Central memory CD4-positive, alpha-beta T cell (primary cell): ENCODE measurements at places on chromosomes 5 and 9.

- no peak for DNase-seq
Observed at GRCh38 chr5:120062515-120062917, 401.6 kb upstream of the PRR16 start.

GRCh38 chr5:98891591-98891990 is 37.2 kb downstream of the CHD1 start:
- no peak for DNase-seq

DNA sequence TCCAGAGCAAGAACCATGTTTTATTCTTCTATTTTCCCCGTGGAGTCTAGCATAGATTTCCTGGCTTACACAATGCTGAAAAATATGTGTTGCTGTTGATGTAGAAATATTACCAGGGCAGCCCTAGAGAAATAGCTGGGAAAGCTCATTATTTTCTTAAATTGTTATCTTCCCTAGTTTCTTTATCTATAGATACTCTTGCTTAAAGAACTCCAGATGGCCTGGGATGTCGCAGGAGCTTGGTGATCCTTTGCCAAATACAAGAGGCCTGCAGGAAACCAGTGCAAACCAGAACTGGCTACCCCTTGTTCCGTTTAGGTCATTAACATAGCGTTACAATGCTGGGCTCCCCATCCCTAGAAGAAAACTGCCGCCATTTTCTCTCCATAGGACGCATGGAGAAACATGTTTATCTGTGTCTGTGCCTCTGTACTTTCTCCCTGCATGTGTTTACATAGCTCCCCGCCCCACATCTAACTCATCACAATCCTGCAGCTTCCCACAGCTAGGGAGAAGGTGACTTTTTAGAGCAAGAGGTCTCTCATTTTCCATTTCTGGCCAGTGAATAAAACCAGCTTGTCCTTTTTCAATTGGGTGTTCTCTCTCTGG is 6.4 kb downstream of the PRLR start:
- no peak for DNase-seq

GRCh38 chr5:149930043-149930748 is 14.4 kb downstream of the PDE6A start:
- DNase-seq, result no peak

DNA sequence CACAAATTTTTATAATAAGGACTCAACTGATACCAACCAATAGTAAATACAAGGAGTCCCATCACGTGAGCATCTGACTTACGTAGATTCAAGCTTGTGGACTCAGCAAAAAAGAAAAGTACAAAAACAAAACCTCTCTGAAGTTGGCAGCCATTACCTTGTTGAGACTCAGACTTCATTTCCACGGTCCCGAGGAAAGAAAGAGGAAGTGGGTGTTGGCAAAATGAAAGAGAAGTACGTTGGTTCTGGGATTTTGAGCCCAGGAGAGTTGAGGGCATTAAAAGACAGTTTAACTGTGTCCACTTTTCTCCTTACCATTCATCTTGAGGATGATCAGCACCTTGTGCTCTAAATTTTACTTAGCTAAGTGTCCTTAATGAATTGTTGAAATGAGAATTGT is 26.7 kb downstream of the NCBP1 start:
- no peak for DNase-seq

GRCh38 chr9:89466451-89467277 is 31.2 kb downstream of the SEMA4D start:
- no peak for DNase-seq

DNA sequence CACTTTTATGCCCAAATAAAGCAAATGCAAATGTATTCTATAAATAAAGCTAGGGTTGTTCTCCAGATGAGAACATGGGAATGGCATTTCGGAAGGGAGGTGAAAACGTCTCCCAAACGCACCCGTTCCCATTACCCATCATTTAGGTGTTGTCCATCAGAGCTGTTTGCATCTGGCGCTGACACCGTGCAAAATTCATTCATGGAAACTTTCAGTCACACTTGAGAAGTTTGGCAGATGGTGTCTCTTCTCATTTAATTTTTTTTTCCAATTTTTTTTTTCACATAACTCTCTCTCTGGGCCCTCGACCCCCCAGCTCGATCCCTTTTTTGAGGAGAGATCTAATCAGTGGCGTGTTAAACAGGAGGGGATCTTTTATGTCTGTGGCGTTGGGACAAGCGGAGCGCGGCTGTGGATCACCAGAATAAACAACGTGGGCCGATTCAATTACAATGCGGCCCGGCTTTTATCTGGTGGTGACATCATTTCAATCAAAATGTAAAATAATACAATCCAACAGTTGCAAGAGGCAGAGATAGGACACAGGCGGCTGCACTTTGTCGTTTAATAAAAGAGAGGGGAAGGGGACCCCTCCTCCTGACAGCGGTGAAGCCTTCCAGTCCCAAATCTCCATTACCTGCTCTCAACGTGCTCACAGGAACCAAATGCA is 246.1 kb upstream of the IRX4 start:
- no peak for DNase-seq

DNA sequence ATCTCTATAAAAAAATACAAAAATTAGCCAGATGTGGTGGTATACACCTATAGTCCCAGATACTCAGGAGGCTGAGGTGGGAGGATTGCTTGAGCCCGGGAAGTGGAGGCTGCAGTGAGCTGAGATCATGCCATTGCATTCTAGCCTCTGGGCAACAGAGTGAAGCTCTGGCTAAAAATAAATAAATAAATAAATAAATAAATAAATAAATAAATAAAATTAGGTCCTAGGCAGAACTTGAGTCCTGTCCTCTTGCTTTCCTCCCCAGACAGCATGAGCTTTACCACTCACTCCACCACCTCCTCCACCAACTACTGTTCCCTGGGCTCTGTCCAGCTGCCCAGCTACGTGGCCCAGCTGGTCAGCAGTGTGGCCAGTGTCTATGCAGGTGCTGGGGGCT is 31.6 kb upstream of the SPZ1 start:
- DNase-seq, result no peak

GRCh38 chr9:20593537-20593936 is 28.8 kb downstream of the MLLT3 start:
- DNase-seq, result no peak

- DNase-seq, result no peak
Observed at GRCh38 chr9:116156621-116157314, 3.2 kb downstream of the PAPPA start.

DNA sequence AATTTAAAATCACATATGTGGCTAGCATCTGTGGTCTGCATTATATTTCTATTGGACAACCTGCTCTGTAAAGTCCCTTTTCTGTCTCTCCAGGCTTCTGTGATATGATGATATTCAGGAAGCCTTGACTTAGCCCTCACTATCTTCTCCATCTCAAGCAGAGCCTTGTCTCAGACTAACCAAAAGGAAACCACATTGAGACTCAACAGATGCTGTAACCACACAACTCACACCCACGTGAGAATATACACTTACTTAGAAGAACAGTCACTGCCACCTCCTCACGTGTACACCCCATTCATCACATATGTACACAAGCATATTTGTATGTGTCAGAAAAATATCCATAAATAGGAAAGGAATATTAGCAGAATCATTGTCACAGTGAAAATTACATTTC is 33.6 kb downstream of the HTR4 start:
- peak; percentile 65 for DNase-seq

GRCh38 chr5:18113721-18114120 is 479.5 kb downstream of the TAF11L14 start:
- DNase-seq, result no peak

GRCh38 chr9:98743329-98743728 is 34.6 kb upstream of the GABBR2 start:
- no peak for DNase-seq

DNA sequence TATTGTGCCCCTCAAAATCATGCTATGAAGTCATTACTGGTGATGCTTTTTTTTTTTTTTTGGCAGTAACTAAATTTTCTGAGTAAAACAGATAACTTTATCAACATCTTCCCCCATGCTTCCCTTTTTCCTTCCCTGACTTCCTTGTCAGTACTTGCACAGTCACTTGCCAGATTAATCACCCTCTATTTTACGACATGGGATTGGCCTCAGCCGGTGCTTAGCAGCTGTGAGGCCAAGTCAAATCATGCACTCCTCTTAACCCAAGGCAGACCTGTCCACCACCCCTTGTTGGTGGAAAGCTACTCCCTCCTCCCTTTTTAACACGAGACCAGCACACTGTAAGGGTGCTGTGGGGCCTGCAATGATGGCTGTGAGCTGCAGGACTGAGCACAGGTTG is 118.0 kb upstream of the OTULINL start:
- DNase-seq, result no peak

GRCh38 chr9:133027134-133027533 is 3.7 kb upstream of the GTF3C5 start:
- no peak for DNase-seq

DNA sequence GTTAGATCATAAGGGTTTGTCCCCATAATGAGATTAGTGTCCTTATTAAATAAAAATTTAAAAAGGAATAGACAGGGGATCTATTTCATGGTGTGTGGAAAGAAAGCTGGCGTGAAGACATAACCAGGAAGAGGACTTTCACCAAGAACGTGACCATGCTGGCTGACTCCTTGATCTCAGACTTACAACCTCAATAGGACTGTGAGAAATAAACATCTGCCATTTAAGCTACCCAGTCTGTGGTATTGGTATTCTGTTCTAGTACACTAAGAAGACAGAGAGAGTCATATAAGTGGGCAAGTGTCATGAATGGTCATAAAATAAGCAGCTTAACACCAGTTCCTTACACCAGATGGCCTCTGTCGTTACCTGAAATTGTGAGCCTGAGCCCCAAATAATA is 259.4 kb upstream of the CCNG1 start:
- no peak for DNase-seq

DNA sequence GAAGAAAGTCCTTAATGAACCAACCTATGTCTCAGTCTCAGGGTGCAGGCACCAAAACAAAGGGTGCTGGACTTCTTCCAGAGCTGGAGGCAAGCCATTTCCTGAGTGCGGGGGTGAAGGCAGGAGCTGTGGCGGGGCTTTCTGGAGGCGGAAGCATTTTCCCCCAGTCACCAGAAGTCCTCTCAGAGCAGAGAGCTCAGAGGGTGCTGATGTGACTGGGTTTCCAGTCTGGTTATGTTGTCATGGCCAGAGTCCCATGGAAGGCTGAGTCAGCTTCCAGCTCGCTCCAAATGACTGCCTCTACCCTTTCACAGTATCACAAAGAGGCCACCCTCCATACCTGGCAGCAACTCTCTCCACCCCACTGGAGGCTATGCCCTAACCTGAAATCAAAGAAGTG is 86.0 kb downstream of the TRPC7 start:
- DNase-seq, result no peak

DNA sequence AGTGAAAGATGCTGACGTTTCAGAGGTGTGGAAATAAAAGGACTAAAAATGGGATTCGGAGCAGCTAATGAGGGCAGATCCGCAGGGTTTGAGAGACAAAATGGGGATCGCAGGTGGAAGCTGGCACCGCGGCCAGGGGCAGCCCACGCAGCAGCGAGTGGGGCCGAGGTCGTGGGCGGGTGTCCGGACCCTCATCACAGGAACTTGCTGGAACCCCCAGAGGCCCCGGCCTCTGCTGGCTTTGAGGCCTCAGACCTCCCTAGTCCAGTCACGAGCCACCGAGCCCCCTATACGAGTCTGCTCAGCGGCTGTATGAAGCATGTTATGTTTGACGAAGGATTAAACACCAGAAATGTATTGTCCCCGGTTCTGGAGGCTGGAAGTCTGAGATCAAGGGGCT is 45.8 kb upstream of the FCN1 start:
- no peak for DNase-seq

GRCh38 chr5:59956130-59956783 is 62.7 kb upstream of the PDE4D start:
- DNase-seq, result no peak

- DNase-seq, result no peak
Observed at GRCh38 chr5:6567835-6568234, 65.0 kb downstream of the NSUN2 start.

DNA sequence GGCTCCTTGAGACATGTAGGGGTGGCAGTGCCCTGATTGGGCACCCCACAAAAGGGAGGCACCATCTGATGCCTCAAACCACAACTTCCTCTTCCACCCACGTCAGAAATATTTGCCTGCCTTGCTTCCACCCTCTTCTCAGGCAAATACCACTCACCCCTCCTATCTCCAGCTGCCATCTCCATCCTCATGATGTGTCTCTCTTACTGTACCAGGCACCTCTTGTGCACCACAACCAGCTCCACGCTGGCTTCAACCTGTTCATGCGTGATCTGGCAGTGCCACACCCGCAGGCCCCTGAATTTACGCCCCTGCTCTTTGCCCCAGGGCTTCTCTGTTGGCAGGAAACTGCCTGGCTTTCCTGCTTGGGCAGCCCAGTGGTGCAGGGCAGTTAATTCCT is 87.8 kb upstream of the HSPA9 start:
- peak; percentile 67 for DNase-seq

DNA sequence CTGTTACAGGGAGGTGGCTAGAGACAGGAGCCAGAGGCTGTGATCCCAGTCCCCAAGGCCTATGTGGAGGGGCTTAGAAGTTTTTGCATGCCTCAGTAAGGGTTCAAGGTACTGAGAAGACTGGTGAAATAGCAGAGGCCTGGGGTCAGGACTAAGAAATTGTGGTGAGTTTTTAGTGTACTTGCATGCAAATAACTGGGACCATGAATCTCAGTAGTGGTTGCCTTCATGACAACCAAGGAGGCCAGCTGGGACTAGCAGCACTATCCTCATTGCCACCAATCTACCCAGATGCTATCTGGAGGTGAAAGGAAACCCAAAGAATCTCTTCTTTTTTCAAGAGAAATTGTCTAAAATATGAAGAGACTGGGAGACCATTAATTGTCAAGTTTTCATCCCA is 395.1 kb downstream of the CETN3 start:
- DNase-seq, result no peak

DNA sequence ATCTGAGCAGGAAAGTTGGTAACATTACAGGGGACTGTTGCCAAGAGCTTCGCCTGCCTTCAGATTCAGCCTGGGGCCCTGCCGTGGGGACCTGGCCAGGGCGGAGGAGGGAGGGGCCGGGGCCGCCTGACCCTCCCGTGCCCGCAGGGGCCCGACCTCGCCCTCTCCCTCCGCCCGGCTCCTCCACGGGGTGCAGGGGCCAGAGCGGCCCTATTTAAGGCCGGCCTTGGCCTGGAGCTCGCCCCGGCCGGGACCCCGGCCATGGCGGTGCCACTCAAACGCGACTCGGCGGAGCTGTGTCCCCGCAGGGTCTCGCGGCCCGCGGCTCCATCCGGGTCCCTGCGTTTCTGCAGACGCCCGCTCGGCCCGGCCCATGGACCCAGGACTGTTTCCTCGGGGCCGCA is 757 bp downstream of the TMEM250 start:
- no peak for DNase-seq

GRCh38 chr9:21965401-21965951 is 28.7 kb downstream of the CDKN2A start:
- peak; percentile 28 for DNase-seq

DNA sequence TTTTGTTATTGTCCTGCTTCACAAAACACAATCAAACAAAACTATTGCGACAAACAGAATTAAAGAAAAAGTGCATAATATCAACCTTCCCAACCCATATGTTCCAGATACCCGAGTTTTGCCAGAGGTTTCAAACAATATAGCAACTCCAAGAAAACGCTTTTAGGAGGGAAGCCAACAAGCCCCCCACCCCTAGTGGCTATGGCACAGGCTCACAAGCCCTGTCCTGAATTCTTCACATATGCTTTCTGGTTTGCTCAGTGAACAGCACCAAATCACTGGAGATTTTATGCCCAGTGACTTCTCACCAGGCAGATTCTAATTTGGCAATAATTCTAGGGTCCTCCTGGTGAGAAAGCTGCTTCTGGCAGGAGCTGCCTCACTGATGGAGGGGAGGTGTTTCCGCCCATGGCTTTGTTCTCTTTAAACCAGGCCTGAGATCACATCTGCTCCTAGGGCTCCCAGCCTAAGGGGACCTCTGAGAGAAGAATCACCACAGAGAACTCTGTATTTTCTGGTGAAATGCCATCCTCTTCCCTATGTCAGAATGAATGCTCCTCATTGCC is 1982.4 kb downstream of the EFNA5 start:
- DNase-seq, result no peak
